ENCODE measurements at places on chromosomes 1 and 21. TPM values are rescaled to one million over a fixed set of nuclear protein-coding genes. Genes with fewer than 3 reads are reported as not detected.
A peak's percentile ranks its signal among the peaks of the same experiment; 100 is the strongest.

DNA sequence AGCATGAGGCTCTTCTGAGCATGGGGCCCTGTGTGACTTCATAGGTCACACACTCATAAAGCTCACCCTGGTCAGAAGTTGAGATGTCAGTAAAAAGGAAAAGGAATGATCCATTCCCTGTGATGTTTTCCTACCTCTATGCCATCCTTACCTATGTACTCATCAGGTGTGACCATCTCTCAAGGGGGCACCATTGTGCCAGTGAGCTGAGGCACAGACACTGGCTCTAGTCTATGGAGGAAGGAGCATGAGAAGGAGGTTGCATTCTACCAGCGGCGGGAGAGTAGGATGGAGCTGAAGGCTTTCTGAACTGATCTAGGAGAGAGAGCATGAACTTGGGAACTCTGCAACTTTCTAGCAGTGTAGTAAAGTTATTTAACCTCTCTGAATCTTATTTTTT lies 65.8 kb upstream of the RGL1 start:
- no peak overlapping the region for H3K27ac ChIP-seq
- H3K4me3 ChIP-seq: no peak overlapping the region
- no peak for DNase-seq
- peaks cover 11% of the 10 kb centered on the region for H3K4me1 ChIP-seq
- no peaks in the 10 kb centered on the region for H3K36me3 ChIP-seq

DNA sequence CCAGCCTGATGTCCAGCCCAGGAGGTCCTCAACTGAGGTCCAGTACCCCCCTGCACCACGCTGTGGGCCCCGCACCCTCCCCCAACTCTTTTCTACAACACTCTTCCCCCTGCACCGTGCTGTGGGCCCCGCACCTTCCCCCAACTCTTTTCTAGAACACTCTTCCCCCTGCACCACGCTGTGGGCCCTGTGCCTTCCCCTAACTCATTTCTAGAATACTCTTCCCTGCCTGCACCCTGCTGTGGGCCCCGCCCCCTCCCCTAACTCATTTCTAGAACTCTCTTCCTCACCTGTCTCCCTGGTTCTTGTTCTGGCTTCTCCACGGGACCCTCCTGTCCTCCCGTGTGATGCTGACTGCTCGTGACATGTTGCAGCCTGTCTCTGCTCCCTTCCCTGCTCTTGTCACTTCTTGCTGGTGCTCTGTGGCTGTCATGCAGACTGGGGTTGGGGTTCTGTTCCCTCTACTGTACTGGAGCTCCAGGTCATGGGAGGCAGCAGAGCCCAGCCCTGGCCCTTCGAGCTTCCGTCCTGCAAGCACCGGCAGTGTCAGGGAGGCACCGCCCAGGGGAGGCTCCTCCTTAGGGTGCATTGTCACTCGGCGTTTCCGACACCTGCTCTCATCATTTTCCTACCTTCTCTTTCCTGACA lies 160.1 kb upstream of the COL6A1 start:
- no peak overlapping the region for H3K4me3 ChIP-seq
- no peaks in the 10 kb centered on the region for H3K27me3 ChIP-seq
- peaks cover 3% of the 10 kb centered on the region for H3K4me1 ChIP-seq
- DNase-seq: no peak
- H3K36me3 ChIP-seq: no peaks in the 10 kb centered on the region

Gene TRNP1
- 34.9 TPM for total RNA-seq

GRCh38 chr1:219292999-219293398 lies 119.3 kb downstream of the LYPLAL1 start:
- H3K4me3 ChIP-seq: no peak overlapping the region
- no peaks in the 10 kb centered on the region for H3K36me3 ChIP-seq
- no peak overlapping the region for H3K27ac ChIP-seq
- DNase-seq: no peak
- H3K4me1 ChIP-seq: peaks cover 20% of the 10 kb centered on the region
- H3K27me3 ChIP-seq: no peaks in the 10 kb centered on the region

Gene SPOCD1
- 10.6 TPM for total RNA-seq

Gene ETV3L
- not detected for total RNA-seq

DNA sequence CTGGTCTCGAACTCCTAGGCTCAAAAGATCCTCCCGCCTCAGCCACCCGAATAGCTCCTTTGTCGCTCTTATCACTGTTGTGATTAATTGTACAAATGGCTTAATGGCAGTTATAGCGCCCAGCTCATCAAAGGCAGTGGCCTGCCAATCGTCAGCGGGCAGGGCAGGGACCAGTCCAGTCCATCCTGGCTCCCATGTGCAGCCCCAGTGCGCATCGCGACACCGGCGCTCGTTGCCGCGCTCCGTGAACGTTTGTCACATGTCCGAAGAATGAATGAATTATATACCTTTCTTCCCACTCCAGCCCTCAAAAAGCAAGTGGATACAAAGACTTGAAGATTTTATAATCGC lies 18.4 kb downstream of the MTX1 start:
- H3K4me1 ChIP-seq: peaks cover 44% of the 10 kb centered on the region
- DNase-seq: no peak
- H3K27ac ChIP-seq: peak overlapping the region; percentile 74
- peak overlapping the region; percentile 74 for H3K4me3 ChIP-seq

DNA sequence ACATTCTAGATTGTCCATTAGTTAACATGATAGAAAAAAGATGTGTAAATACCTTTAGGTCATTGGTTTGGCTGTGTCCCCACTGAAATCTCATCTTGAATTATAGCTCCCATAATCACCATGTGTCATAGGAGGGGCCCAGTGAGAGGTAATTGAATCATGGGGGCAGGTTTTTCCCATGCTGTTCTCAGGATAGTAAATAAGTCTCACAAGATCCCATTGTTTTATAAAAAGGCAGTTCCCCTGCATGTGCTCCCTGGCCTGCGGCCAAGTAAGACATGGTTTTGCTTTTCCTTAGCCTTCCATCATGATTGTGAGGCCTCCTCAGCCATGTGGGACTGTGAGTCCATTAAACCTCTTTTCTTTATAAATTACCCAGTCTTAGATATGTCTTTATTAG lies 32.5 kb upstream of the SLC44A5 start:
- no peaks in the 10 kb centered on the region for H3K4me1 ChIP-seq
- H3K4me3 ChIP-seq: no peak overlapping the region
- H3K27ac ChIP-seq: no peak overlapping the region
- DNase-seq: no peak

Gene TRPM2
- total RNA-seq: 12.9 TPM

Gene CELSR2
- 10.0 TPM for total RNA-seq

GRCh38 chr1:23019863-23020625 lies 776 bp downstream of the KDM1A start:
- H3K36me3 ChIP-seq: no peaks in the 10 kb centered on the region
- DNase-seq: no peak
- no peaks in the 10 kb centered on the region for H3K27me3 ChIP-seq
- H3K4me3 ChIP-seq: peak overlapping the region; percentile 93
- H3K27ac ChIP-seq: peak overlapping the region; percentile 71

DNA sequence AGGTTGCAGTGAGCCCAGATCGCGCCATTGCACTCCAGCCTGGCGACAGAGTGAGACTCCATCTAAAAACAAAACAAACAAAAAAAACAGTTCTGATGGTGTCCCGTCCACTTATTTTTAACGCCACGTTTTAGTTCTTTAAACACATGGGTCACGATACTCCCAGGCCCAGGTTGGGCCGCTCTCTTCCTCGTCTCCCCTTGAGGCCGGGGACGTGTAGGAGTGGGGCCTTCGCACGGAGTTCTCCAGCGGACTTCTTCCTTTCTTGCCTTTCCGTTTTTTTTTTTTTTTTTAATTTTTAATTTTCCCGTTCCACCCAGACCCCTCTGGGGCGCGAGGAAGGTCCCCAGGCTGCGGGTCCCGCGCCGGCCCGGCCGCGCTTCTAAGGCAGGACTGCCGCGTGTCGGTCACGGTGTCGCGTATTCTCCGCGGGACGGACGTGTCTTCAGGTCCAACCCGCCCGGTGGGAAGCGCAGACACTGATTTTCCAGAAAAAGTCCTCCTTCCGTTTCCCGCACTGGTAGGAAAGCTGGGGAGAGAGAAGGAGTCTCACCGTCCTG lies 47.5 kb upstream of the SLC19A1 start:
- no peak overlapping the region for H3K27ac ChIP-seq
- H3K36me3 ChIP-seq: no peaks in the 10 kb centered on the region
- peaks cover 5% of the 10 kb centered on the region for H3K4me1 ChIP-seq
- DNase-seq: no peak

GRCh38 chr1:61094677-61095469 lies 12.5 kb downstream of the NFIA start:
- DNase-seq: no peak
- H3K36me3 ChIP-seq: no peaks in the 10 kb centered on the region
- no peaks in the 10 kb centered on the region for H3K27me3 ChIP-seq
- H3K4me1 ChIP-seq: peaks cover 24% of the 10 kb centered on the region
- peak overlapping the region; percentile 72 for H3K27ac ChIP-seq

Gene PTCH2
- total RNA-seq: 1.3 TPM

DNA sequence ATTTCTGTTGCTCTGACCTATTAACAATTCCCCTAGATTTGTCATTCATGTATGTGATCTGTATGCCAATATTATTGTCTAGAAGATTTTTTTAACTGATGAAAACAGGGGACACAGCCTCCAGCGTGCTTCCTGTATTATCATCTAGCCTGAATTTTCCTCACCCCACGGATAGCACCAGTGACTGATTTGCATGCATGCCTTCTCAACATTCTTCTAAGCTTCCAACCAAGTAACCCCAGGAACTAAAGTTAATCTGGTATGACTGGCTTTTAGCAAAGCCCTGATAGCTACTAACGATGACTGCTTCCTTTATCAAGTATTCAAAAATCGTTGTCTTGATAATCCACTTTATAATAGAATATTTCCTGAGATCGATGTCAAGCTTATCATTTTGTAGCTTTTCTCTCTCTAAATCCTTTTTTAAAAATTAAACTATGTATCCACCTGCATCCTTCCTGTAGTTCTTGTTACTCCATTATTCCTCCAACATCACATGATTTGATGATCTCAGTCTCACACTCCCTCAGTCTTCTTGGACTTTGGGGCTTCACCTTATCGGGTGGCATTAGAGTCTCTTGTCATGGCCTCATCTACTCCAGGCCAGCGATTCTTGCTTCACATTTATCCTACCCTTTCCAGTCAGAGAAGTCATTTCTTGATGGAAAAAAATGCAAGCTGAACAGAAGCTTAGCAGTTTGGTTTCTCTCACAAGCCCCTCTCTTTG lies 19.0 kb downstream of the BCAR3 start:
- H3K27ac ChIP-seq: peak overlapping the region; percentile 25
- H3K4me3 ChIP-seq: peak overlapping the region; percentile 29
- no peaks in the 10 kb centered on the region for H3K27me3 ChIP-seq
- peaks cover 66% of the 10 kb centered on the region for H3K4me1 ChIP-seq
- H3K36me3 ChIP-seq: no peaks in the 10 kb centered on the region

Gene CD84
- total RNA-seq: 12.7 TPM

Gene AIM2
- total RNA-seq: 1.1 TPM
